Ascending aorta (tissue), 2 donors: ENCODE measurements at places on chromosomes 13 and 19.

- DNase-seq = no peak
These were observed 42.2 kb downstream of the HSPH1 start for GRCh38 chr13:31119526-31119925.

- no peak for DNase-seq
These were observed 4.5 kb downstream of the MIR17HG start for GRCh38 chr13:91351980-91352379.

DNA sequence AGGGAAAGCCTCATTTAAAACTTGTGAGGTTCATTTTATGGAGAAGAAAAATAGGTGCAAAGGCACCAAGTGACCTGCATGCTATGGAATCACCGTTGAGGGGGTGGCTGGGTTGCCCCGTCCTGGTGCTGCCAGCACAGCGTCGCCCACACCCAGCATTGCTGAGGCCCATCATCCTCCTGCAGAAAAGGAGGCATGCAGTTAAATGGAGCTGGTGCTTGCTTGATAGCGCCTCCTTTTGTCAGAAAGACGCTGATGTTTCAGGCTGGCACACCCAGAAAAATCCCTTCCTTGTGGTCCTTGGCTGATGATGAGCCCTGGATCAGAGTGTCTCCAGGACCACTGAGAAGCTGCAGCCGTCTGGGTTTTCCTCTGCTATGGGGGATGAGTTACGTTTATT lies 36.9 kb downstream of the DHRS12 start:
- no peak for DNase-seq

GRCh38 chr13:33281951-33282595 lies 3.5 kb downstream of the STARD13 start:
- no peak for DNase-seq
